ENCODE measurements at places on chromosomes 2 and 18.

DNA sequence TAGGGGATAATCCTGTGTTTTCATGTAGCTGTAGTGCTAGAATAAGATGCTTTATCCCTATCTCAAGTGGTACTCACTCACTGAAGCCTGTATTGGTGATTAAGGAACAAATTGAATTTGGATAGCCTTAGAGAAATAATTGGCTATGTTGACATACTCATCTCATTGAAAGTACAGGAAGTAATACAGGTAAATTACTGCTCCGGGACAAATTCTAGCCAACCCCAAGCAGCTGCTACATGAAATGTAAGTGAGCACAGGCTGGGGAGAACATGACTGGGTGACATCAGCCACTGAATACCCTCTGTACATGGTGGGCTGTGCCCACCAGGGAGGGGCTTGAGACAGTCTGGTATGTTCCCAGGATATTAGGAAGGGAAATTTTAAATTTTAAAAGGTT, 188.4 kb upstream of the RASGRP3 start:
- DNase-seq, result no peak

DNA sequence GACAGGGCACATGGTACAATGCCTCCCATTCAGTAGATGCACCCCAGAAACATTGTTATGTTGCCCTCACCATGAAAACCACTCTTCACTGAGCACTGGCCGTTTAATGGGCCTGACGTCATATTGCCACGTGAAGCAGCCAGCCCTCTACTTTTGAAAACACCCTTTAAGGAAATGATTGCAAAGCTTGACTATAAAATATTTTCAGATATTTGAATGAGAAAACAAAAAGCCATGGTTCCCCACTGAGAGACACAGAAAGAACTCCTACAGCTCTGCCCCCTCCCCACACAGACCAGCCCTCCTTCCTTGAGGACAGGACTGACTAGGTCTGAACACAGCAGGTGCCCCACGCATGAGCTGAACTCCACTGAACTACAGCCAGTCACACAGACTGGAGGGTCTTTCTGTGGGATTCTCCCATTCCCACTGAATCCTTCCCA, 349.1 kb downstream of the ANAPC1 start:
- no peak for DNase-seq

GRCh38 chr2:54103454-54104314, 11.7 kb upstream of the ACYP2 start:
- DNase-seq, result no peak

GRCh38 chr2:118986738-118987137, 44.7 kb downstream of the MARCO start:
- no peak for DNase-seq

DNA sequence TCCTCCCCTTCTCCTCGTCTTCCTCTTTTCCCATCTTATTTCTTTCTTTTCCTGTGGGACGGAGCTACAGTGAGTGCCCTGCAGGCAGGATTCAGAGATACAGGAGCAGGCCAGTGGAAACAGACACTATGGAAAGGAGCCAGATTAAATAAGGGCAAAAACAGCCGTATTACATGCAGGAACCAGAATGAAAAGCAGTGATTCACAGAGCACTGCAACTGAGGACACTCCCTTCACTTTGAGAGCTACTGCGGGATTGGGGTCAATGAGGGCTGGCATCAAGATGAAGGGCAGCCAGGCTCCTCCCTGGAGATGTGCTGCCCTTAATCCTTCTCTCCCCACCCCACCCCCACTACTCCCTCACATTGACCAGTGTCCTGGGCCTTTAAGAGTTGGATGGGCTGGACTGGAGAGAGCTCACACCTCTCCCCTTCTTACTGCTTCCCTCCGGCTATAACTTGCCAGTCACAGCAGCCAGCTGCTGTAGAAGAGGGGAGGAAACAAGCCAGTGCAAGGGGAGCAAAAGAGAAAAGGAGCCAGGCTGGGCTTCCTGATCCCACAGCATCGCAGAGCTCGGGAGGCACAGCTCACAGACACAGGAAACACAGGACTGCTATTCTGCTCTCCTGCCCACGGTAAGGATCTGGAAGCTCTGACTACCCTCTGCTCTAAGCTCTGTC, at the start of gene PLCD4:
Gene PLCD4 (plus strand): TSS at position 464 of the 680 bp plus-strand sequence. CDS start 7,841 bp downstream, outside the sequence.
- no peak for DNase-seq

- no peak for DNase-seq
These were observed 794.5 kb downstream of the DSC3 start for GRCh38 chr18:30248056-30248455.

DNA sequence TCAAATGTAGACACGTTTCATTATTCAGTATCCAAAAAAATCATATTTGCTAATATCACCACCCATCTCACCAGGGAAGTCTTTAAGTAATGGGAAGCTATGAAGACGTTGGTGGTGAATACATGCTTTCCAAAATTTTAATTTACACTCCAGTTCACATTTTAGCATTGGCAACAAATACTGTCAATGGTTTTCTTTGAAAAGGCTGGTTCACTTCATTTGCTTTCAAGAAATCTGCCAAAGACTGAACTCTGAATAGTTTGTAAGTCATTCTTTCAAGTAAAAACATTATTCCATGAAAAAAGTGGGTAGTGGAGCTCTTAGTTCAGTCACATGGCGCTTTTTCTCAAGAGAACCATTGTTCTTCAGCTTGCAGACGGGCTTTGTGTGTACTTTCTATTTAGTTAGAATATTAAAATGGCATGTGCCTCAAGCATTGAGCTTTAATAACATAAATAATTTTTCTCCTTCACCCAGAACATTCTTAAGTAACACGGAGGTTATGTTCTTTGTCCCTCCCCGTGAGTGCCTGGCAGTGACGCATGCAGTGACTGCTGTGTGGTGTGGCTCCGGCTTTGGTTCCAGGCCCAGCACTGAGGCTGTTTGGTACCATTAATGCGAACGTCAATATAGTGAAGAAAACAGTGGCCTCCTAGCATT, 300.0 kb upstream of the HDAC4 start:
- no peak for DNase-seq

- DNase-seq, result no peak
These were observed 14.7 kb downstream of the CYP27A1 start for GRCh38 chr2:218796691-218797090.

GRCh38 chr18:2878656-2879330, 32.0 kb downstream of the EMILIN2 start:
- DNase-seq, result peak; percentile 80

DNA sequence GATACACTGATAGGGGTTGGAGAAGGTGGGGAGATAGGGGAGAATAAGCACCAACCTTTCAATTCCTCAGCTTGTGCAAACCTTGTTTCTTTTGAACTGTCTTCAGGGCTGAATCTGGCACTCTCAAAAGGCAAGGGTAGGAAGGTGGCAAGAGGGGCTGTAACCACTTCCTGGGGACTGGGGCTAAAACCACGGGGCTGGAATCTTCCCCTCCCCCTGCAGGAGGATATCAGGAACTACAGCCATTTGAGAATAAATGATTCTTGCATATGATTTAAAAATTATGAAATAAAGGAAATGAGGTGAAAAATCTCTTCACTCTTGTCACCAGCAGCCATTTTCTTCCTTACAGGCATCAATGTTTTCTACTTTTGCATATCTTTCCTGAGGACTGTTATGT, 50.8 kb downstream of the ATOH8 start:
- DNase-seq, result no peak

- no peak for DNase-seq
These were observed 164.5 kb downstream of the CERS6 start for GRCh38 chr2:168620554-168620953.

GRCh38 chr18:79738041-79738461, 58.4 kb downstream of the CTDP1 start:
- no peak for DNase-seq

DNA sequence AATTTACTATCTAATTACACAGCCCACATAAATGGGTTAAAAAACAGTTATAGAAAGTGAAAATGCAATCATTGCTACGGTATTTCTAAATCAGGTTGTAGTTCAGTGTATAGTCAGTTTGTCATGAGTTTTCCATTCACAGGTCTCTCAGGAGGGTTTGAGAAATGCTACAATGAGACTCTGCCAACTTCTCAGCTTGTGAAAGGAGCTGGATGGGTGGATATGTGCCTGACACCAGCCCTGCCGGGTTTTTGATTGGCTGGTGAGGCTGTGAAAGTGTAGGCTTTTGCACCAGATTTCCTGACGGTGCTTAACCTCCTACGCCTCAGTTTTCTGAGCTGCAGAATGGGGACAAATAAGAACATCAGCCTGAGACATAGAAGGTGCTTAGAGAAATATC, 102.6 kb upstream of the SMIM21 start:
- no peak for DNase-seq

DNA sequence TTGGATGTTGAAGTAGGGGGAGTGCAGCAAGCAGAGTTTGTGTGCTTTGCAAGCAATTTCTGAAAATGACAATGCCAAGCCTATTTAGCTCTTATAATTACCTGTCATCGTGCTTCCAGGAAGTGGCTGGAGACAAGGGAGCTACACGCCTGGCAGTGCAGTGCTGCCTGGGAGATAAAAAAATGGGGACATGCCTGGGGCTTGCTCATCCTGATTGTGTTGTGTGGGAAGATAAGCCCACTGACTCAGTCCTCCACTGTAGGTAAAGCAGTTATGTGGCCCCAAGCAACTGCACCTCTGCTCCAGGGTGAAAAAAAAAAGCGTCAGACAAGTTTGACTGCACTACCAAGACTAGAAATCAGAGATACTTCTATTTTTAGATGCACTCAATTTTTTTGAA, 396.9 kb upstream of the NXPH2 start:
- DNase-seq, result no peak

DNA sequence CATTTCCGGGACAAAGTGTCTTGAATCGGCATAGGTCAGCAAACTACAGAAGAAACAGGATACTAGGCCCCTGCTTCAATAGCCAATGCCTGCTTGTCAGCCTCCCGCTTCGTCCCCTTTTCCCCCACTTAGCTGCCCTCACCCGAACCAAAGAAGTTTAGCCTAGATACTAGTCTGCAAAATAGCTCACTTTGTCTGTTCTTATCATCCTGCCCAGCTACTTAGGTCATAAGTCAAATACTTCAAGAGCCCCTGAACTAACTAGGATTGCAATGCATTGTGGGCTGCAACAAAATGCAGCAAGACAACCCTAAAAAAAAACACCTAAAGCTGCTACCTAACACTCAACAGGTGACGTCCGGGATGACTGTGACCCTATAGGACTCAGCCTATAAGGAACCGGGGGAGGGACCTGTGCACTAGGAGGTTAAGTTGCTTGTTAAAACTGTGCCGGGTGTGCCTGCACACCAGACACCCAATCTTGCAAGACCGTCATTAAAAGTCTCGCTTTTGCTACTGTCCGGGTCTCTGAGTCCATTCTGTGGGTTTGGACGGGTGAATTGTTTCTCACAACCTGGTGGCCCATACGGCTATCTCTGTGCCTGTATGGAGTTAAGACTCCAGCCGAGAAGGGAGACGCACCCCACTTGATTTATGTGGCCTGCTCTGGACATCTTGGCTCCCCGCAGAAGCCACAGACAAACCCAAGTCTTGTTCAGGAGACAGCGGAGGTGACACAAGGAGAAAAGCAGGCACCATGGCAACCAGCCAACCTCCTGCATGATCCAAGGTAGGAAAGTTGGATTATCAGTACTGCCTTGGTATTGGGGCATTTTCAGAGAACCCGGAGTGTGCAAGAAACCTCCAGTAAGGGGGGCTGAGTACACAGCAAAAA, 105.9 kb downstream of the HIBCH start:
- DNase-seq, result no peak

- no peak for DNase-seq
These were observed 199.4 kb downstream of the LRRTM1 start for GRCh38 chr2:80105015-80105640.

Data from D721Med (cell line).